Gastroesophageal sphincter (tissue), 4 donors: ENCODE measurements at places on chromosomes 2 and 18. TPM values are rescaled to one million over a fixed set of nuclear protein-coding genes. Genes with fewer than 3 reads are reported as not detected.

DNA sequence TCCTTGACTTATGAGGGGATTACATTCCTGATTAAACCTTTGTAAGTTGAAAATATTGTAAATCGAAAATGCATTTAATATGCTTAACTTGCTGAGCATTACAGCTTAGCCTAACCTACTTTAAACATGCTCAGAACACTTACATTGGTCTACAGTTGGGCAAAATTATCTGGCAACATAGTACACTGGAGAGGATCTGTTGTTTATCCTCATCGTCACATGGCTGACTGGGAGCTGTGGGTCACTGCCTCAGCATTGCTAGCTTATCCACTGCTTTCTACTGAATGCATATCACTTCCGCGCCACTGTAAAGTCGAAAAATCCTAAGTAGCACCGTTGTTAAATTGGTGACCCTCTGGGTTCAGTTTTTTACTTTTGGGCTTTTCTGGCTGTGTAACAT is 13.7 kb downstream of the PMS1 start:
- H3K4me1 ChIP-seq, result no peaks in the 10 kb centered on the region
- no peaks in the 10 kb centered on the region for H3K36me3 ChIP-seq
- H3K27me3 ChIP-seq, result no peaks in the 10 kb centered on the region
- no peak overlapping the region for H3K27ac ChIP-seq
- no peak for ATAC-seq

GRCh38 chr2:48195169-48195568 is 288.9 kb upstream of the FBXO11 start:
- no peaks in the 10 kb centered on the region for H3K36me3 ChIP-seq
- H3K4me1 ChIP-seq, result no peaks in the 10 kb centered on the region
- H3K27ac ChIP-seq, result no peak overlapping the region
- H3K27me3 ChIP-seq, result no peaks in the 10 kb centered on the region
- no peak for ATAC-seq
- no peak overlapping the region for H3K4me3 ChIP-seq

DNA sequence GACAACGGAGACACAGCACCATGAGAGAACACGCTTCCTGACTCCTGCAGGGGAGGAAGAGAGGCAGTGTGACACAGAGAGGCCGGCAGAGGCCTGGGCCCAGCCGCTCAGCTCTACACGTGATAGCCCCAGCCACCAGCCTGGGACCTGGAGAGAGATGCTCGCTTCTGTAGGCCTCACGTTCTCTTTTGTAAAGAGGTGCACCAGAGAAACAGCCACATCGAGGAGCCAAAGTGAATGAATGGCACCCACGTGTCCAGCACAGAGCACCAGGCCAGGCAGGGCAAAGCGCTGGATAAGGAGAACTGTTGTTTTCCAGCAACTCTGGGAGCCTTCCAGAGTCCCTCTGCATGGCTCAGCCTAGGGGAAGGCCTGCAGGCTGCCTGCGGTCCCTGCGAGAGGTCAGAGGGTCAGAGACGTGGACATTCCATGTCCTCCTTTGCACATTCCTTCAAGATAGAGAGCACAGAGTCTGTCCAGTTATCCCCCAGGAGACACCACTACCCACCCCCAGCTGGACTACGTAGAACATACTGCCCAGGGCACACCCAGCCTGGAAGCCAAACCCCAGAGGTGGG is 14.2 kb downstream of the LIMS2 start:
- ATAC-seq, result peak; percentile 10
- no peaks in the 10 kb centered on the region for H3K36me3 ChIP-seq
- H3K4me1 ChIP-seq, result peaks cover 100% of the 10 kb centered on the region
- H3K27me3 ChIP-seq, result no peaks in the 10 kb centered on the region

DNA sequence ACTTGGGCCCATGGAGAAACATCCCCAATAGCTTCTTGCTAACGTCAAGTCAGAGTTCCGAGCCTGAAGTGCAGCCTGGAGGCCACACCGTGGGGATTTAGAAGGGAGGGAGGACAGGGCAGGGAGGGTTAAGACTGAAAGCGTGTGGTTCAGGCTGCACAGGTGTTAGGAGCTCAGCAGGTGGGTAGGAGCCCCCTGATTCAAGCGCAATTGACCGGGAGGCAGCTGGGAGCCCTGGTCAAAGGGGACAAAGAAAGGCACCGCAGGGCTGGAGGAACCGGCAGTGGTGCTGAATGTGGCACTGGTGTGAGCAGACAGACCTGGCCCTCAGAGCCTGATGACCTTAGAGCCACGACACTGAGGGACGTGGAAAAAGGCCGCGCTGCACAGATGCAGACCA is 149.6 kb downstream of the TMEM18 start:
- no peak overlapping the region for H3K27ac ChIP-seq
- no peaks in the 10 kb centered on the region for H3K4me1 ChIP-seq
- no peaks in the 10 kb centered on the region for H3K36me3 ChIP-seq

DNA sequence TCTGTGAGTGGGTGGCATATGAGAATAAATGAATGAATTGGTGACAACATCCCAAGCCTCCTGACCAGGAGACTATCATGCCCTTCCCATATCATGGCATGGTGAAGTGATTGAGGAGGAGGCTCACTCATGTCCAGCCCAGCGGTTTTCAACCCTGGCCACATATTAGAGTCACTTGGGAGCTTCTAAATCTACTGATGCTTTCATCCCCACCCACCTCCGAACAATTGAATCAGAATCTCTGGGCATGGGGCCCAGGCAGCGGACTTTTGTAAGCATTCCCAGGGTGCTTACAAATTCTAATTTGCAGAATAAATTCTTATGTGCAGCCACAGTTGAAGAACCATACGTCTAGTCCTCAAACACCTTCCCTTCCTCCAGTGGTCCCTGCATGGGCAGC is 81.7 kb upstream of the SEC11C start:
- no peaks in the 10 kb centered on the region for H3K27me3 ChIP-seq
- H3K27ac ChIP-seq, result no peak overlapping the region
- no peak for ATAC-seq
- H3K4me3 ChIP-seq, result no peak overlapping the region
- no peaks in the 10 kb centered on the region for H3K4me1 ChIP-seq
- H3K36me3 ChIP-seq, result no peaks in the 10 kb centered on the region

DNA sequence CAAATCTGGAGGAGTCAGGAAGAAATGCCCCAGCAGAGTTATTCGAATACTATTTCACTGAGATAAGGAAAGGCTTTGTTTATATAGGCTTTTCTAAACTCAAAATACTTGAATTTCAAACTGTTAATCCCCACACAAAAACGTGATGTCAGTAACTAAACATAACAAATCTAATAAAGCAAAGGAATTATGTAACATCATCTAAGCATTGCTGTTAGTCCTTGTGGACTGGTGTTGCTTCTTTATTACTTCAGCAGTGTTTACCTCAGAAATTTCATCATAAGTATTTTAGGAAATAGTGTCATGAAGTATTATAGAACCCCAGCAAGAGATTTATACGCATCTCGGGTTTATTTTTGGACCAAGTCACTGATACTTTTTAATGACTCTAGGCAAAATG is 19.7 kb upstream of the SANBR start:
- no peak overlapping the region for H3K4me3 ChIP-seq
- H3K27me3 ChIP-seq, result no peaks in the 10 kb centered on the region
- peak overlapping the region; percentile 53 for H3K27ac ChIP-seq
- peak; percentile 69 for ATAC-seq
- no peaks in the 10 kb centered on the region for H3K36me3 ChIP-seq

- no peaks in the 10 kb centered on the region for H3K4me1 ChIP-seq
- peaks cover 3% of the 10 kb centered on the region for H3K27me3 ChIP-seq
- H3K27ac ChIP-seq, result no peak overlapping the region
- ATAC-seq, result no peak
- H3K36me3 ChIP-seq, result no peaks in the 10 kb centered on the region
Measured at GRCh38 chr18:51726614-51727013, 529.1 kb upstream of the MEX3C start.

DNA sequence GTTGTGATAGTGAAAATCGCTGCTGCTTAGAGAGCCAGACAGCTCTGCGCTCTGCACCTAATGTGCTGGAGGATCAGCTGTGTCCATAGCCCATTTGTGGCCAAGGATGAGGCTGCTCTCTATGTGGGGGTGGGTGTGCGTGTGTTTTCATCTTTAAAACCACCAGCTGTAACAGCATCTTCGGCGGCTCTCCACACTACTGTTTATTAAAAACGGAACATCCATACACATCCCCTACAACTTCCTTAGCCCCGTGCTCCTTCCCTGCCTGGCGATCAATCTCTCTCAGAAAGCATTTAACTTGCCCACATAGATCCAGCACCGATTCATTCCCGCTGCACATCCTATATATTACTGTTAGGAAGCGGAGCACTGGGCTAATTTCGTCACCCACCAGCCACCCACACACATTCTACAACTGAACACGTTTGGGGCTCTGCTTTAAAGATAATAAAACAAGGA is 1.6 kb downstream of the CELF4 start:
- H3K27ac ChIP-seq, result no peak overlapping the region
- ATAC-seq, result no peak
- no peaks in the 10 kb centered on the region for H3K36me3 ChIP-seq
- H3K27me3 ChIP-seq, result peaks cover 92% of the 10 kb centered on the region
- peaks cover 15% of the 10 kb centered on the region for H3K4me1 ChIP-seq

- H3K27me3 ChIP-seq, result no peaks in the 10 kb centered on the region
- no peaks in the 10 kb centered on the region for H3K4me1 ChIP-seq
- H3K36me3 ChIP-seq, result no peaks in the 10 kb centered on the region
- peak; percentile 43 for ATAC-seq
- no peak overlapping the region for H3K27ac ChIP-seq
Measured at GRCh38 chr2:101419096-101419663, 31.9 kb upstream of the CREG2 start.

DNA sequence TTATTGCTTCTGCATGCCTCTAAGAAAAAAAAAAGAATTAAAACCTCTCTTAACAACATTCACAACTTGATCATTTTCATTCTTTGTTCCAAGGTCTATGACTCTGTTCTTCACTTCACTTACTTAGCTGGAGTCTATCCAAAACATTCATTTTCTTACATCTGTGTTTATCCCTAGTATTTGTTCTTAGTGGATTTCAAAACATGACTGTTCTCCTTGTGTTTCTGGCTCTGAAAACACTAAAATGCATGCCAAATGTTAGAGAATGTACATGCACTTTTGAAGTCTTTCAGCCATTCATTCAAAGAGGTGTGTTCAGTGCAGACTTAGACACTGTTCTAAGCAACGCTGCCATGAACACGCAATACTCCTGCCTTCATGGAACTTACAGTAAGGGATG is 138.8 kb downstream of the CNTNAP5 start:
- no peaks in the 10 kb centered on the region for H3K36me3 ChIP-seq
- no peaks in the 10 kb centered on the region for H3K27me3 ChIP-seq
- H3K4me3 ChIP-seq, result no peak overlapping the region
- no peak overlapping the region for H3K27ac ChIP-seq
- H3K4me1 ChIP-seq, result no peaks in the 10 kb centered on the region
- no peak for ATAC-seq

DNA sequence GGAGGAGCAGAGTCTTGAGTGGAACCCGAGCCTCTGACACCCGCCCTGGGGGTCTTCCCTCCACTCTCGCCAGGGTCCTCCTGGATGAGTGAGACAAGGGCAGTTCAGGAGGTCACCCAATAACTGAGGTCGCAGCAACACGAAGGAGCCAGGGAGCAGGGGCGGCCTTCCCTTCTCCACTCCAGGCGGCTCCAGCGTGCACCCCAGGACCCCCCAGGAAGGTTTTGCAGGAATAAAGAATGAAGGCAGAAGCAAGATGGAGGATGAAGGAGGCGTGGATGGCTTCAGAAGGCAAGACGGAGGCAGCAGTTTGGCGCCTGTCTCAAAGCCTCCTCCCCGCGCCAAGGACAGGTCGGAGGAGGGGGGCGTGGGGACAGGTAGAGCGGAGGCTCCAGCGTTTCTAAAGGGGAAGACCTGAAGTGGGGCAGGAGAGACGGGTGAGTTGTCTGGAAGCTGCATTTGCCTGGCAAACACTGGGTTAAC is 579 bp upstream of the ITM2C start:
- peak overlapping the region; percentile 28 for H3K27ac ChIP-seq
- H3K4me3 ChIP-seq, result peak overlapping the region; percentile 89
- peaks cover 50% of the 10 kb centered on the region for H3K4me1 ChIP-seq
- no peak for ATAC-seq
- no peaks in the 10 kb centered on the region for H3K27me3 ChIP-seq
- no peaks in the 10 kb centered on the region for H3K36me3 ChIP-seq

GRCh38 chr2:231187736-231188505 is 10.5 kb upstream of the ARMC9 start:
- H3K4me3 ChIP-seq, result no peak overlapping the region
- H3K36me3 ChIP-seq, result no peaks in the 10 kb centered on the region
- peaks cover 28% of the 10 kb centered on the region for H3K4me1 ChIP-seq
- ATAC-seq, result no peak

DNA sequence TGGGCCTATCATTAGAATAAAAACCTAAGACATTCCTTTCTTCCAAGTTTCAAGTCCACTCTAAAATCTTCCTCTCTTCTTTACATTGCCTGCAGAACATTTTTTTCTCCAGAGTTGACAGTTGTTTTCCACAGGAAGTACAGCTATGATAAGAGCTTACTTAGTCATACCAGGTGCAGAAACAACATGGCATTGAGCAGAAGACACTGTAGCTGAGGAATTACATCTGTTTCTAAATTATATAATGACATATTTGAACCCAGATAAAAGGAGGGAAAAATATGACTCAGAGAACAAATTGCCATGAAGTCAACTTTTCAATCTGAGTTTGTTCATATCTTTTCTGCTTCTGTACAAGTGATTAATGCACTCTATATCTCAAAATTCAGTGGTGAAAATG is 30.2 kb downstream of the CMPK2 start:
- H3K4me3 ChIP-seq, result no peak overlapping the region
- H3K36me3 ChIP-seq, result no peaks in the 10 kb centered on the region
- no peaks in the 10 kb centered on the region for H3K4me1 ChIP-seq
- no peaks in the 10 kb centered on the region for H3K27me3 ChIP-seq
- no peak for ATAC-seq
- no peak overlapping the region for H3K27ac ChIP-seq

DNA sequence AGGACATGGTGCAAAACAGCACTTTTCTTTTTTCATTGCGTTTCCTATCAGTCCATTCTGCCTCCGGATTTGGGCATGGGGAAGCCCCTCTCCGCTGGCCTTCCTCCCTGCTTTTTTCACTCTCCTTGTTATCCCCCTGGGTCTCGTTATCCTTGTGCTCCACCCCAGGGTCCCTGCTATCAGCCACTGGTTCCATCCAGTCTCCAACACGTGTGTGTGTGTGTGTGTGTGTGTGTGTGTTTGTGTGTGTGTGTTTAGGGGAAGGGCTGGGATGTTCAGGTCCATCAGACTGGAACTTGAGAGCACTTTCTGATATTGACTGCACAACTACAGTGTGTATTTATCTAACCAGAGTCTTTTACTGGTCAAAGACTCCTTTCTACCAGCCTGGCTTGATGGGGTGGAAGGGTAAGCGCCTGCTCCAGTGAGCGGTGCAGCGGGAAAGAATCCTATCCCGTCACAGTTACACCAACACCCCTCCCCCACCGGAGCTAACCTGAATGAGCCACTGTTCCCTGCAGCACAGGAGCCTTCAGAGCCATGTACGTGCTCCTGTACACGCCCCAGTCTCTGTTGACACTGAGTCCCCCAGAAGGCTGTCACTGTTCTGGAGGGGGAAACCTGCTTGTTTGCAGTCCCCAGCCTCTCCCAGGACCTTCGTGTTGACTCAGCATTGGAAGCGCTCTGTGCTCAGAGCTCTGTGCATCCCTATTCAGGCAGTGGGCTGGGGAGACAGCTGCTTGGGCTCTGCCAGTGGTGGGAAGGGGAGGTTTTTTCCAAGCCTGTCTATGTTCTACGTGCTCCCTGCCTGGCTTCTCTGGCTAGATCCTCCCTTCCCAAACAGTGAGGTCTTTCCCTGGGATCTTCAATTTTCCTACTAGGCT is 4.6 kb downstream of the INHA start:
- H3K36me3 ChIP-seq, result no peaks in the 10 kb centered on the region
- no peak overlapping the region for H3K27ac ChIP-seq
- H3K27me3 ChIP-seq, result peaks cover 52% of the 10 kb centered on the region

GATA6 gene
- 9.6 TPM for total RNA-seq

PROM2 gene
- total RNA-seq, result 11.4 TPM

IGFBP5 gene
- 313 TPM for total RNA-seq

UGT1A4 gene
- not detected for total RNA-seq

CMPK2 gene
- 7.8 TPM for total RNA-seq

POTEI gene
- total RNA-seq, result not detected

THSD7B gene
- 0.31 TPM for total RNA-seq
